ENCODE measurements at places on chromosomes 1 and 21.
A peak's percentile ranks its signal among the peaks of the same experiment; 100 is the strongest.

DNA sequence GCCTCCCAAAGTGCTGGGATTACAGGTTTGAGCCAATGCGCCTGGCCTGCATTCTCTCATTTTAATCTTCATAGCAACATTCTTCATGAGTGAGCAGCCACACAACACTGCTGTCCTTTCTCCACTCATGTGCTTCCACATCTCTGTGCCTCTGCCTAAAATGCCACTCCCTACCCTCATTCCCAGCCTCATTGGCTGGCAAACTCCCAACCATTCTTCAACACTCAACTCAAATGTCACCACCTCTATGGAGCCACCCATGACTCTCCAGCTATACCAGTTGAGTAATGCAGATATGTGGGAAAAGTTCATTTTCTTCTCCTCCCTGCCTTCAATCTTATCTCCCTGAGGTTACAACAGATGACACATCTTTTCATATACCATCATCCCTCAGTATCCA is 53.9 kb upstream of the ZC3H12A start:
- no peak for DNase-seq

DNA sequence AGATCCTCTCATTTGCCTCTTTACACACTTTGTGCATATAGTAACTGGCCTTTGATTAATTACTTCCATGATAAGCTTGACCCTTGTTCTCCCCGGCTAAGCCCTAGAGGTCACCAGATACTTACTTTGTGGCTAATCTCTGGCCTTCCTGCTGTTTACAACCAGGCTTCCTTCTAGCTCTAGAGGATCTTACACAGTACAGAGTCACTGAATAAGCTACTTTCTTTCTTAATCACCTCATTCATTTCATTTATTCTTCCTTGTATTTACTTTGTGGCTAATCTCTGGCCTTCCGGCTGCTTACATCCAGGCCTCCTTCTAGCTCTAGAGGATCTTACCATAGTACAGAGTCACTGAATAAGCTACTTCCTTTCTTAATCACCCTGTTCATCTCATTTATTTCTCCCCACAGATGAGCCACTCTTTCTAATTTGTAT is 144.3 kb upstream of the C1orf21 start:
- DNase-seq = no peak

- DNase-seq = no peak
These were observed 112.0 kb upstream of the ADAMTS5 start for GRCh38 chr21:27078915-27079314.

DNA sequence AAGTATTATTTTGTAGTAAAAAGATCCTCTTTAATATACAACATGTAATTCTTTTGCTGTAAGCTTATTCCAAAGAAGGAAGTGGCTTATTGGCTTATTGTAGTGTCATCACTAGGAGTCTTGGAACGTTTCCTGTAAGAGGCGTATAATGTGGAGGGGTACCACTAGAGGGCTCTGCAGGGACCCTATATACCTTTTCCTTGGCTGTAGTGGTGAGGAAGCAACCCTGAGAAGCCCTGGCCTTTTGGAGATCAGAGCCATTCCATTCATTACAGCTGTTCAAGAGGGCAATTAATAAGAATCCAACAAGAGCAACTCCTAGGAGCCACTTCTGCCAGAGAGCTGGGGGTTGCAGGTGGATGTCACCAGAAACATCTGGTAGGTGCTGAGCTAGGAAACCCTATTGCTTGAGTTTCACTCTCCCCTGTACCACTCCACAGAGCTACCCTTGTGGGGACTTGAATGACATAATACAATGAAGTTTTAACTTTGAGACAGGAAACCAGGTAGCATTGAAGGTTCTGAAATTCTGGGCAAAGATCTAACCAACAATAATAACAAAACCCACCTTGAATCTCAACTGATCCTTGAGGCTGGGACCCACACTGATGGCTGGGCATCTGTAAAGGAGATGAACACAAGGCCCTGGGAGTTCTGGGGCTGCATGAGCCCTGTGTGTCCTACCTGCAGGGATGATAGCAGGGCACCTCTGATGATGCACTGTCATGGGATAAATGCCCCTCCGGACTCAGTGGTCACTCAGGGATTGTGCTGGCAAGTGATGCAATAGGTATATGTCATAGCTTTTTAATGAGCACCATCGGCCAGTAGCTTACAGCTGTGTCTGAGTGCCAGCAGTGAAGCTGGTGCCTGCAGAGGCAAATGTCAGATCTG is 160.2 kb upstream of the COA6 start:
- DNase-seq = no peak

GRCh38 chr1:156476501-156477298 is 23.9 kb downstream of the MEF2D start:
- DNase-seq = no peak

DNA sequence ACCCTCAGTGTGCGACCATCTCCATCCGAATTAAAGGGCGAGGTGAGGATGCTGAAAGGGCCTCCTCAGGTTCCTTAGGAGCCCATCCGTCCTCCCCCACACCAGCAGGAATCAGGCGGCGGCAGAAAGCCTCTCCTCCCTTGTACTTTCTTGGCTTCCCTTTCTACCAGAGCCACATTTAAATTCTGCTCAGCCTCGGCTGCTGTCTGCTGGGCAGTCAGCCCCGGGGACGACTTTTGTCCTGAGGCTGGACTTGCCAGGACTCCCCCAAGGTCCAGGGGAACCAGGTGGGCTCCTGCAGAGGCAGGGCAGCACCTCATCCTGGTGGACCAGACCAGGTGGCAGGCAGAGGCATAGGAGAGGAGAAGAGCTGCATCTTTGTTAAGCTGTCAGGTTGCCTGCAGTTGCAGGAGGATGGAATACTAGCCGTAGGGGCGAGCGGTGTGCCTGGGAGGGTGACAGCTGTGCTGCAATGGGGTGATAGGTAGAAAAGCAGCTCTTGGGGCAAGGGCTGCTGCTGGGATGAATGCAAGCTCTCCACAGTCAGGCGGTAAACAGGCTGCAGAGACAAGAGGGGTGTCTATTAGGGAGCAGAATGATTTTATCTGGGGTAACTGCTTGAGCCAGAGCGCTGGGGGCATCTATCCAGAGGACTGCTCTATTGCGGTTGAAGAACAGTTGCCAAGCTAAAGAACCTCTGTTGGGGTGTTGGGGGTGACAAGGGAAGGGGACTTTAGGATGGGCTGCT is 46.2 kb upstream of the WASF2 start:
- no peak for DNase-seq

GRCh38 chr1:77642196-77642595 is 40.3 kb downstream of the ZZZ3 start:
- DNase-seq = no peak

- DNase-seq = peak; percentile 69
These were observed at the start of gene EXO5 for GRCh38 chr1:40508375-40509341. Gene EXO5 (plus strand): TSS chr1:40508767. CDS start chr1:40514545, 5,778 bp downstream.

DNA sequence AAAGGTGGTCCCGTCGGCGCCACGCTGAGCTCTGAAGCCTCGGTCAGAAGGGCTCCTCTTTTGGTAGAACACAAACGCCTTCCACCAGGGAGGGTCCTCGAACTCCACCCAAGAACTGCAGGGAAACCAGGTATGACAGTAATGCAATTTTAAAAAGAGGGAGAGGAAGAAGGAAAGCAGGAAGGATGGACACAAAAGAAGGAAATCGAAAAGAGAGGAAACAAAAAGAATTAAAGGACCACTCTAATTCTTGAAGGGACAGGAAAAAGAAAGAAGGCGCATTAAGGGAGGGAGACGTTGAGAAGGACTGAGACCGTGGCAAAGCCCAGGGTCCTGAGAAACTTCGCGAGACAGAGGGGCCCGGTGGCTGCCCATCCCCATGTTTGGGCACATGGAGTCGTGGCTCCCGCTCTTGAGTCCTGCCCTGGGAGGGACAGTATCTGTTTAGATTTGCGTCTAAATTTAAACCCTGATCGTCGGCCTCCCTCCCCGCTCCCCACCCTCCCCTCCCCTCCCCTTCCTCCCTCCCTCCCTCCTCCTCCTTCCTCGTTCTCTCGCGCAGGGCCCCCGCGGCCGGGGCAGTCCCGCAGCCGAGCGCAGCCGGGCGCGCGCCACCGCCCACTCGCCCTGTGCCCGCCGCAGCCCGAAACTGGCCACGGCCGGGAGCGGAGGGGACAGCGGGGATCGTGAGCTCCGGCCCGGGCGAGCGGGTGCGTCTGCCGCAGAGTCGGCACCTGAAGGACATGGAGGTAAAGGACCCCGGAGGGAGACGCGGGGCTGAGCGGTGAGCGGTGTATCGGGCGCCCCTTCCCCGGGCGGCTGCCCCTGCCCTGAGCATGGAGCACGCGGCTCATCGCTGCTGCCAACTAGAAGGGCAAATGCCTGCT is at the start of gene RCSD1:
RCSD1 (plus strand) TSS at position 552 of the 887 bp plus-strand sequence; CDS start at position 744, 192 bp downstream.
- DNase-seq = peak; percentile 46

- DNase-seq = no peak
These were observed 36.1 kb downstream of the RUNX3 start for GRCh38 chr1:24894002-24894401.

GRCh38 chr21:33273044-33273443 is 6.9 kb downstream of the IL10RB start:
- no peak for DNase-seq

GRCh38 chr1:198588845-198589244 is 48.4 kb upstream of the ATP6V1G3 start:
- DNase-seq = no peak

- DNase-seq = peak; percentile 32
These were observed 450 bp downstream of the S100A10 start for GRCh38 chr1:151993084-151993733.

- DNase-seq = no peak
These were observed 66.9 kb downstream of the TRABD2B start for GRCh38 chr1:47930210-47930840.

- no peak for DNase-seq
These were observed 21.1 kb downstream of the LMOD1 start for GRCh38 chr1:201925301-201925567.

DNA sequence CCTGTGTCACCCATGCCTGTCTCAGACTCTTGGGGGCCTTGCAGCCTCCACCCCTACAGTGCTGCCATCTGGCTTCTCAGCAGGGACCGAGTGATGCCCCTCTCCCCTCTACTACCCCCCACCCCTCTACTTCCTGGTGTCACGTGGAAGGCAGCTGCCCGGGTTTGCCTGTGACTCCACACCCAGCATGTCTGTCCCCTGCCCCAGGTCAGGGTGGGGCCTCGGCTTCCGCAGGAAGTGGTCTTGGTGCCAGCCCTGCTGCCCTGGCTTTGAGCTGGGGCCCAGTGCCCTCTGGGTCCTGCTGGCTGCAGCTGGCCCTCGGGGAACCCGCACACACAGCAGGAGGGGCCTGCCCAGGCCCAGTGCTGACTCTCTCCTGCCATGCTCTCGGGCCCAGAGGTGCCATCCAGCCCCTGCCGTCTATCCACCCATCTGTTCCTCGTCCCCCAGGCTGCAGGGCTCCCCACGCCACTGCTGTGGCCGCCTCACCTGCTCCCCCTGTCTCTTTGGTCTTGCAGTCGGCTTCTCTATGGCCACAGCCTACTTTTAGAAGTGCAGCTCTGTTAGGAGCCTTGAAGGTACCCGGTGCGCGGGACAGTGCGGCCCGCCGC is 24.0 kb downstream of the PLCH2 start:
- DNase-seq = no peak

- no peak for DNase-seq
These were observed 8.3 kb upstream of the CHD5 start for GRCh38 chr1:6188466-6188865.

GRCh38 chr1:75785320-75785982 is 605 bp upstream of the RABGGTB start:
- DNase-seq = no peak

GRCh38 chr1:151711951-151712350 is 4.7 kb downstream of the CELF3 start:
- DNase-seq = no peak

DNA sequence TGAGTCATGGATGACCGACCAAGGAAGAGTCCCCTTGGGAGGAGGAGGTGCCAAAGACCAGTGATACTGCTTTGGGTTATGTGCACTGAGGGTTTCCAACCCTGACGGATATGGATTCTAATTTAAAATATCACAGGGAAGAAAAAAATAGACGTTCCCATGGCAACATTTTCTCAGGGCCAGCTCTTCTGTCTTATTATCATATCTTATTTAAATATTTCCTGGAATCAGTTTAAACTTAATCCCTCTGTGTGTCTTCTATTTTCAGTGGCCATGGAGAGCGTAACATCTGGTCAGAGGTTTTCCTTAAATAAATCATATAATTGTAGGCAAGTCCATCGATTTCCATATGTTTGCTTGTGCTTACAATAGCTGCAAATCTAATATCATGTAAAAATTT is 205.4 kb upstream of the FMN2 start:
- no peak for DNase-seq

GRCh38 chr1:175043824-175044223 is 20.6 kb upstream of the MRPS14 start:
- no peak for DNase-seq

DNA sequence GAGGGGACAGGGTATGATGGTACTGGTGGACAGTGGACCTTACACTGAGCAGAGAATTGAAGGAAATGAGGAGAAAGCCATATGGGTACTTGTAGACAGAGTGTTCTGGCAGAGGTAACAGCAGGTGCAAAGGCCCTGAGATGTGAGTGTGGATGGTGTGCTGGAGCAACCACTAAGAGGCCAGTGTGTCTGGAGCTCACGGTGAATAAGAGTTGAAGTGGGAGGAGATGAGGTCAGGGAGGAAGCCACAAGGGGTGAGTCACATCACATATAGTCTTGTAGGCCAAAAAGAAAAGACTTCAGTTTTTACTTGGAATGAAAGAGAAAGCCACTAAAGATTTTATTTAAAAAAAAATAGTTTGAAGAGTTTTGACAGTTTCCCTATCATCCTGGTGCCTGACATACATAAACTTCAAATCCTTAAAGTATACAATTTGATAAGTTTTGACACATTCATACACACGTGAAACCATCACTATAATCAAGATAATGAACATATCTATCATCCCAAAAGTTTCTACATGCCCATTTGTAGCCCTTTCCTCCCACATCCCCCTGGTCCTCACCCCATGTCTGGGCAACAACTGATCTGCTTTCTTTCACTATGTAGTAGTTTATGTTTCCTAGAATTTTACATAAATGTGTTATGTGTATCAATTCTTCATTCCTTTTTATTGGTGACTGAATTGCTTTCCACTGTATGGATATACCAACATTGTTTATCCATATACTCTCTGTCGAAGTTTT is 148.4 kb downstream of the GPATCH2 start:
- no peak for DNase-seq

- no peak for DNase-seq
These were observed 304.5 kb upstream of the KAZN start for GRCh38 chr1:14294006-14294405.

DNA sequence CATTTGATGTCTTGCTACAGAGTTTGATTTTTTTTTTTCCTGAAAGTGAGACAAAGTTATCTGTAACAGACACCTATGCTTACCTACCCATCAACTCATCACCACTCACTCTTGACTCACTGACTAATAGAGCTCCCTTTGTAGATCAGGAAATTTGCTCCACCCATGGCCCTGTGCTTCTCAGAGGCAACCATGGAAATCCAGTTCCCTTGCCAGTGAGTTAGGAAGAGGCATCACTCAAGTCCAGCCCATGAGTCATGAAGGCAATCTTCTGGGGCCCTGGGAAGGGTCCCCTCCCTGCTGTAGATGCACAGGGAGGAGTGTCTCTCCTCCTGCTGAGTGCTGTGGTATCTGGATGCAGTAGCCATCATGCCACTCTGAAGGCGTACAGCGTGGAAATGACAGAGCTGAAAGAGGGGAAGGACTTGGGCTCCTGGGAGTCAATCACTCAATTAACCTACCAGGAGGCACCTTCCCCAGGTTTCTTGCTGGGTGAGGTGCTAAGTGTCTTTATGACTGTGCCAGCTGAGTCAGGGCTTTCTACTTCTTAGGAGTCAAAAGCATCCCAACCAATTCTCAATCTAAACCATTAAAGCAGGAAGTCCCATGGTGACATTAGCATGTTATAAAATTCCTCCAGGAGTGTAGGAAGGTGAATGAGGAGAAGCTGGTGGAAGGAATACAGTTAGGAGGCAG is 56.1 kb downstream of the DNTTIP2 start:
- DNase-seq = no peak

GRCh38 chr21:36828891-36829515 is 130.1 kb downstream of the SIM2 start:
- no peak for DNase-seq
